ENCODE measurements at places on chromosomes 16 and 17.

DNA sequence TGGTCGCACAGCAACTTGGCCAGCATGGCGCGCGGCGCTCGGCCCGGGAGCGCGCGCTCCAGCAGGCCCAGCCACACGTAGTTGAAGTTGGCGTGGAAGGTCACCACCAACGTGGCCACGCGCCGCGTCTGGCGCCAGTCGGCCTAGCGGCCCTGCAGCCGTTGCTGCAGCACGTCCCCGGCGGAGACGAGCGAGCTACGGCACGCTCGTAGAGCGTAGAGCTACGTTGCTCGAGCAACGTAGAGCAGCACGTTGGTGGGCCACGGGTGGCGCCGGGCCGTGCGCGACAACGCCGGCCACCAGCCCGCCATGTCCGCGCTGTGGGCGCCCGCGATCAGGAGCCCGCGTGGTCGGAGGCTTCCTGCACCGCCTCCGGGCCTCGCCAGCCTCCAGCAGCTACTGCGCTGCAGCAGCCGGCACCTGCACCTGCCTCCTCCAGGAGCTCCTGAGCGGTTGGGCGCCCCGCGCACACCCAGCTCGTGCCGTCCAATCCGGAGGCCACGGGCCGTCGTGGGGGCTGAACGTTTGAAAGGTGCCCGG is 13.4 kb upstream of the SULT1A1 start:
- DNase-seq = peak; percentile 57

GRCh38 chr16:59651662-59652061 is 917.5 kb upstream of the GOT2 start:
- no peak for DNase-seq

DNA sequence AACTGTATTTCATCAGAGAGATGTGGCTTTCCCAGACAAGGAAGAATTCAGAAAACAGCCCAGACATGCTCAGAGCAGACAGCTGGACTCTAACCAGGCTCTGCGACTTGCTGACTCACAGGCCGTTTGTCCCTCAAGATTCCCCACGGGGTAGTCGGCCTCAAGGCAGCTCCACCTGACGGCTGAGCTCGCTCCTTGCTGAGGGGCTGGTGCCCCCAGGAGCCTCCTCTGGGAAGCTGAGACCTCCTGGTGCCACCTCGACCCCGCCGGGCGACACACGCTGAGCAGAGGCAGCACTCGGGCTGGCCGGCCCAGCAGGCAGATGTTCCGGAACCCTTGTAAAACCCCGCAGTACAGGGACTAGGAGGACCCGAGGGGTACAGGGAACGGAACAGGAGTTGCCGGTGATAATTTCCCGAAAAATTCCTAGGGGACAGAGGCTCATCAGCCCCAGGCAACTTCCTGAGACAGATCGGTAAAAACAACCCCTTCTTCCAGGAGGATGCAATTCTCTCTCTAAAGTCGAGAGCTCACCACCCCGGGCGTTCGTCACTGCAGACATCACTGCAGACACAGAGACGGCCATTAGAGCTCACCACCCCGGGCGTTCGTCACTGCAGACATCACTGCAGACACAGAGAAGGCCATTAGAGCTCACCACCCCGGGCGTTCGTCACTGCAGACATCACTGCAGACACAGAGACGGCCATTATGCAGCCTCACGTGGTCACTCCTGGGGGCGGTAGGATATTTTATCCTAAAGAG is 19.9 kb downstream of the RPH3AL start:
- DNase-seq = no peak

- DNase-seq = peak; percentile 19
Observed at GRCh38 chr17:6461792-6462524, 17.7 kb downstream of the PIMREG start.

DNA sequence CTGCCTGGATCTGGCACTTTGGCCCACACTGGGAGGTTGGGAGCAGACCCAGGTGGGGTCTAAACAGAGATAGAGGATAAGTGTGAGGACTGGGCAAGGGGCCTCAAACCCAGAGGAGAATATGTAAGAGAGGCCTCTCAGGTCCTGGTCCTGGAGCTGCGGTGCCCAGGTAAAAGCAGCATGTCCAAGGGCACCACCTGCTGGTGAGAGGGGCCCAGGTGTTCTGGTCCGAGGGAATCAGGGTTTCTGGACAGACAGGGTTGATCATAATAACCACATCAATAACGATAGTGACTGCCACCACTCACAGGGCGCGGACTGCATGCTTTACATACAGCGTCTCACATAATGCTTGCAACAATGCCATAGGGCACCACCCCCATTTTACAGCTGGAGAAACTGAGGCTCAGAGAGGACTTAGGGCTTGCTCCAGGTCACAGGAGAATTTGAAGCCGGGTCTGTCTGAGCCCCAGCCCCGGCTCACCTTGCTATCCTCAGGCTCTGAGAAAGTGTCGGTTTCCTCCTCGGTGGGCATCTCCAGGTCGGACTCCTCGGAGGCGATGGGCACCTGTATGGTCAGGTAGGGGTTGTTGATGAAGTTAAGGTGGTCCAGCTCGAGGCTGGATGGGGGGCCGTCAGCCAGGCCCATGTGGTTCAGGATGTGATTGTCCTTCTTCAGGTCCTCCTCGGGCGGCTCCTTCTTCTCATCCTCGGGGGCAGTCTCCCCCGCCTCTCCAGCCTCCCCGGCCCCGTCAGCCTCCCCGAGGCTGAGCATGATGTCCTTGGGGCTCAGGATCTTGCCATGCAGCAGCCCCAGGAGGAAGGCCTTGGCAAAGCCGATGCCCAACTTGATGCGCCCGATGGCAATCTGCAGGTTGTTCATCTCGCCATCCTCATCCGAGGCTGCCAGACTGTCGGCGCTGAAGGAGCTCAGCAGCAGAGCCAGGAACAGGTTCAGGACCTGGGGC is 19.1 kb upstream of the CD79B start:
- DNase-seq = peak; percentile 31

- no peak for DNase-seq
Observed at GRCh38 chr17:4548061-4548461, 7.1 kb downstream of the MYBBP1A start.

GRCh38 chr17:27241346-27241946 is 52.5 kb upstream of the WSB1 start:
- DNase-seq = peak; percentile 35

- no peak for DNase-seq
Observed at GRCh38 chr17:42253578-42253977, 22.6 kb downstream of the STAT5B start.

DNA sequence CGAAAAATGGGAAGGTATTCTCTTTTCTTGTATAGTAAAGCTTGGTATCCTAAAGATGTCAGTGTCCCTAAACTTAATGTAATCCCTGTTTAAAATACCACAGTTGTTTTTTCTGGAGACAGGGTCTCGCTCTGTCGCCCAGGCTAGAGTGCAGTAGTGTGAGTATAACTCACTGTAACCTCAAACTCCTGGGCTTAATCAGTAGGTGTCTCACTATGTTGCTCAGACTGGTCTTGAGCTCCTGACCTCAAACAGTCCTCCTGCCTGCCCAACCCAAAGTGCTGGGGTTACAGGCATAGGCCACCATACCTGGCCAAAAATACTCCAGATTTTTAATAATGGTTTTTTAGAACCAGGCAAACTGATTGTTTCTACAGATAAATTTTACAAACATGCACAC is 8.2 kb downstream of the DCAF7 start:
- no peak for DNase-seq

GRCh38 chr16:53922807-53923571 is 219.0 kb downstream of the FTO start:
- DNase-seq = no peak

GRCh38 chr17:57669671-57670529 is 75.2 kb downstream of the CCDC182 start:
- no peak for DNase-seq

DNA sequence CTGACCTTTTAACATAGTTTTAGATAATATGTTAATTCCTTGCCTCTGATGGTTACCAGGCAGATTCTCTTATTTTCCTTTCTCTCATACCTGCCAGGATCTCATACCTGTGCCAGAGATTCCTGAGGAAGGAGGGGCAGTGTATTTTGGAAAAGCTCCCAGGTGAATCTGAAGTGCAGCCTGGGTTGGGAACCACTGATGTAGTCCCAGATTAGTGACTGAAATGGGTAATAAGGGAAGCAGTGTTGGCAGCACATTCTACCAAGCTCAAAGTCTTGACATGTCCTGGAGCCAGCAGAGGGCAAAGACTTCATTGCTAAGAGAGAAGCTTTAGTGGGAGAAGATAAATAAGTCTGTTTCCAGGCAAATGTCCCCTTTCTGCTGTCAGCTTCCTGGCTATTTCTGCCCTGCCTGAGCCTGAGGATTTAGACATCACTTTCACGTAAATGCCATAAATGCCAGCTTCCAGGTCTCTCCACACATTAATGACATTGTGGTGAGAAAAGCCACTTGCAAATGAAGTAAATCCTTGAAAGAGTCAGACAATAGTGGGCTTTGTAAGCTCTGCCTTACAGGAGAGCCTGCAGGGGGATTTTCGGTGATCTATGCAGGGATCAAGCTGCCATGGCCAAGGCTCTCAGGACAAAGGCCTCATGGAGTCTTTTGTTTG is 40.9 kb upstream of the C16orf78 start:
- no peak for DNase-seq

- no peak for DNase-seq
Observed at GRCh38 chr16:17068524-17068923, 402.2 kb downstream of the XYLT1 start.

DNA sequence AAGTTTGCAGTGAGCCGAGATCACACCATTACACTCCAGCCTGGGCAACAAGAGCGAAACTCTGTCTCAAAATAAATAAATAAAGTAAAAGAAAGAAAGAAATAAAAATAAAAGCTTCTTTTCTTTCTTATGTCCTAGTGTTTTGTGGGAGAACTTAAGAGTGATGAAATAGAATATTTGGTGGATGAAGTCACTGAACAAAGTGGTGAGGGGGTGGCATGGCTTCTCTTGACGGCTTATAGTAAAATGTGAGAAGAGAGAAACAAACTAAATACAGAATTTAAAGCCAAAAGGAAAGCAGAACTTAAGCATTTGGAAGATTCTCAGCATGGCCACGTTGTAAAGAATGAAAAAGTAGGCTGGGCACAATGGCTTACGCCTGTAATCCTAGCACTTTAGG is 15.3 kb downstream of the SGF29 start:
- DNase-seq = no peak

DNA sequence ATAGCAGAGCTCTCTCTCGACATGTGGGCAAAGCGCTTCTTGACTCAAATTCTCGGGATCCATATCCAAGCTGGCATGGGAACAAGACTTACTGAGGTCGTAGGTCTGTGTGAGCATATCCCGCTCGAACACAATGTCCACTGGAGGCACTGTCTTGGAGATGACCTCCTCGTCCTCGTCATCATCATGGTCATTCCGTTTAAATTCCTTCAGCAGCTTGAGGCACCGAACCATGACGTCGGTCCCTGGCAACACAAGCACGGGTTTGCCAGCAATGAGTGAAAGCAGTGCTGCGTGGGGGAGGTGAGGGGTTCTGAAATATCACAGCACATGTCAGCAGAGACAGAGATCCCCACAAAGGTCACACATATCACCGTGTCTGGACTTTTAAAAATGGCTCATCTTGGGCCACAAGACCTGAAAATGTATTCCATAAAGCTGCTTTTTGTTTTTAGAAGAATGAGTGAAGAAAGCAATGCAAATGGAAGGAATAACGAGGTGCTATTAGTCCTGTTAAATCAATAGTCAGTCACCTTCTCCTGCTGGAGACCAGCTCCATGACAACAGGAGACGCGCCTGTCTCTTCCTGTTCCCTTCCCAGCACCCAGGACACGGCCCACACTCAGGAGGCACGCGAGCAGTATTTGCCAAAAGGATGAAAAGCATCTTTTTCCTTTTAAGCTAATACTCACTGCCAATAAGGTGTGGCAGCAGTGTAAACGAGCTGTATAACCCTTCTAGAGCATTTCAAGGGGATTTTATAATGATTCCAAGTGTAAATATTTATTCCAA is 37.9 kb downstream of the GTF3C1 start:
- DNase-seq = no peak
